Suppressor macrophage treated with lipopolysaccharide for 1 hour (primary cell): ENCODE measurements at places on chromosomes 6 and 20.

GRCh38 chr6:92043777-92044176 lies 1375.6 kb downstream of the EPHA7 start:
- no peak for DNase-seq

GRCh38 chr20:53940360-53940702 lies 130.1 kb downstream of the BCAS1 start:
- DNase-seq: no peak

DNA sequence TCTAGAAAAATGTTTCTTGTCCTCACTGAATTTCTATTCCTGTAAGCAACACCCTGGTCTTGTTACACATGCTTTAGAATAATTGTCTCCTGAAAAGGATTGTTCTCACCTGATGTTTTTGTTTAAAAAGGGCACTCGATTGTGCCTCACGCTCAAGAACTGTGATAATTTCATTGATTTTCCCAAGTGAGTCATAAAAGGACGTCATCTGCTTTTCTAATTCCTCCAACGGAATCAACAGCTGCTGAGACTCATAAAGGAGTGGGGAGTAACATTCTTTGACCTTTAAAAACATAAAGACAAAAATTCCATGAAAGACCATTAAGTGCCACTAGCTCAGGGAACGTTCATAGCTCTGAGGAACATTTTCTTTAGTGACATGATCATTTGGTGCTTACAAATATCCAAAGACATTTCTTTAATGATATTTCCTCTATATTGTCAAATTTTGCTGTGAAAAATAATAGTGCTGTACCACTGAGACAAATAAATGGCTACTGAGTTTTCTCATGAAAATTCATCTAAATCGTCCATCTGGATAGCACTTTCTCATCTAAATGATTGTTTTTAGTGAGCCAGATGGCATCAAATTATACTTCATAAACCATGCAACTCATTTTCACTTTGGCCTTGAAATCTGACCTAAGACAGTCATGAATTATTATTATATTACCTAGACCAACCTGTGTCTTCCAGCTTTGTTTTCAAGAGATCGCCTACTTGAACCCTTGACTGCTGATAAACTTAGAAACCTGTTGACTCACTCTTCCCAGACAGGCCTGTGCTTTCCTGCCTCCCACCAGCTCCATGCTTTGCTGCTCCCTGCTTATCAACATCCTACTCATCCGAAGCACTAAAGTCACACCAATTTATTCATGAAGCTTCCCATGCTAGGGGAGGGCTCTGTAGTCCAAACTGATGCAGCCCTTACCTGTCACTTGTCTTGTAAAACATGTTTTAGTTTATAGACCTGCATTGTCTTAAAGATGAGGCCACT lies 178.2 kb downstream of the SYNE1 start:
- DNase-seq: no peak

DNA sequence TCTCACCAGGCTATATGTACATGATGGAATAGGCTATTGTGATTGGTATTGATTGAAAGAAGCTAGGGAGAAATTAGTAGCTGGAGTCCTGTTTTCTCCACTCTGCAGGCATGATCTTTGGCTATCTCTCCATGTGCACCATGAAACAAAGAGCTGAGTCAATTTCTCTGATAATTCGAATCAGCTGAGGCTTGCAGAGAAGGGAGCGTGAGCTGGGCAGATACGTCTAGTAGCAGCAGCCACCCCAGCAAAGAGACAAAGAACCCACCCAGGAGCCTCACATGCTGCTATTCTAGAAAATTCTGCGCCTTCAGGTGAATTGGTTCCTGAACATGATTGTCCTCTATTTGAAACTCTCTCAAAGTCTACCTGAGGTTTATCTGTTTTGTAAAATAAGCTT lies 6.9 kb upstream of the SGK1 start:
- no peak for DNase-seq

- no peak for DNase-seq
Observed at GRCh38 chr20:48718786-48719578, 108.8 kb downstream of the PREX1 start.

DNA sequence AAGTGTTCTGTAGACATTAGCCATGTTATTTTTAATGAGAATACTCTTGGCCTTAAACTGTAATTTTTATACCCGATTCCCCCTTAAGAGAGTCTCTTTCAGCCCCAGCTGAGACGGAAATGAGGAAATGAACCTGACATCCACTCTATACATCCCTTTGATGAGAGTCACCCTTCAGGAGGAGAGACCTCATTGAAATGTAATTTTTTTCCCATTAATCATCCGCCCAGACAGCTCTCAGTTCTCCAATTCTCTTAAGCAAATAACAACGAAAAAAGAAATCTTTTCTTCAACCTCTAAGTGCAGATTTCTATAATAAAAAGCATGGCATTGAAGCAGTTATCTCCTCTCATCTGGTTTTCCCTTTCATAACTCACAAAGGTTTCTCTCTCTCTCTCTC lies 243.8 kb upstream of the PMEPA1 start:
- no peak for DNase-seq

DNA sequence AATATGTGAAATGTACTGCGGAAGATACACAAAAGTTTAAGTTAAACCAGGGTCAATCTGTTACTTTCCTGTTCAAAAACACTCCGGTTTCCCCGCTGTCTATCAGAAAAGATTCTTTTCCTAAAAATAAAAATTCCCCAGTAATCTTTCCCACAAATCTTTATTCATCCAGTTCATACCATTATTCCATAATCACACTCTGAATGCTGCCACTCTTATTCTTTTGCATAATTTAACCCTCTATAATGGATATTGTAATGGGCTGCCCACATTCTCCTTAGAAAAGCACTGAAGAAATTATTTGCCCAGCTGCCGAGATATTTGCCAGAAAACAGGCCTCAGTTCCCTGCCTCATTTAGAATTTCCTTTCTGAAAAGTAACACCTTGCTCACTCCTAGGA lies 68.6 kb downstream of the EPHA7 start:
- no peak for DNase-seq

DNA sequence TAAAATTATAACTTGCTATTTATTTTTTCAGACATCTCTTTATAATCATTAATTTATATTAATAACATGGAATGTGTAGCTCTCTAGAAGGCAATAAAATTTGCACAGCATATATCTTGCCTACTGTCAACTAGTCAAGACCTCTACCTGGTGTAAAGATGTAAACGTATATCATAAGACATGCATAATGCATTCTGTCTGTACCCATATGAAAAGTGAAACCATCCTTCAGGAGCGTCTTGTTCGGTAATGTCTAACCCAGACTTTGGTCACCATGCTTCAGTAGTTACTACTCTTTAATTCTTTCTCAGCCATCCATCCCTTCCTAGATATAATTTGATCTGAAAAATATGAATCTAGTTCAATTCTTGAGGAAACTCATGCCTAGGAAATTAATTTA lies 21.0 kb downstream of the CEP43 start:
- no peak for DNase-seq

- DNase-seq: peak; percentile 86
Observed at GRCh38 chr20:8389381-8390036, 257.4 kb downstream of the PLCB1 start.

- DNase-seq: no peak
Observed at GRCh38 chr6:79495246-79495645, 42.0 kb downstream of the LCA5 start.

GRCh38 chr6:10486215-10486614 lies 34.9 kb upstream of the GCNT2 start:
- DNase-seq: no peak

DNA sequence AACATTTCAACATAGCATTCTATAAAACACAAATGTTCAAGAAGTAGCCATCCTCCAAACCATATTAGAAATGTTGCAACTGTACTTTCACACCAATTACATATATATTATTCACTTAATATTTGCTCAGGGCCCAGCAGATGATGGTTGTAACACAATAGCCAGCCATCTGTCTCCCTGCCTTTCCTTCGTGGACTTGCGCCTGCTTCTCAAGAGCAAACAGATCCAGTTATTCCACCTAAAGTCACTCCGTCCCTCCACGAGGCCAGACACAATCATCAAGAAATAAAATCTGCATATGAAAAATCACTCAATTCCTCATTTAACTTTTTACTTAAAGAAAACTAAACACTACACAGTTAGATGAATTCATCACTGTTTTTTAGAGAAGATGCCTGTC lies 160.4 kb downstream of the RALGAPA2 start:
- DNase-seq: no peak

GRCh38 chr6:26028746-26029569 lies 58.3 kb upstream of the HFE start:
- no peak for DNase-seq

DNA sequence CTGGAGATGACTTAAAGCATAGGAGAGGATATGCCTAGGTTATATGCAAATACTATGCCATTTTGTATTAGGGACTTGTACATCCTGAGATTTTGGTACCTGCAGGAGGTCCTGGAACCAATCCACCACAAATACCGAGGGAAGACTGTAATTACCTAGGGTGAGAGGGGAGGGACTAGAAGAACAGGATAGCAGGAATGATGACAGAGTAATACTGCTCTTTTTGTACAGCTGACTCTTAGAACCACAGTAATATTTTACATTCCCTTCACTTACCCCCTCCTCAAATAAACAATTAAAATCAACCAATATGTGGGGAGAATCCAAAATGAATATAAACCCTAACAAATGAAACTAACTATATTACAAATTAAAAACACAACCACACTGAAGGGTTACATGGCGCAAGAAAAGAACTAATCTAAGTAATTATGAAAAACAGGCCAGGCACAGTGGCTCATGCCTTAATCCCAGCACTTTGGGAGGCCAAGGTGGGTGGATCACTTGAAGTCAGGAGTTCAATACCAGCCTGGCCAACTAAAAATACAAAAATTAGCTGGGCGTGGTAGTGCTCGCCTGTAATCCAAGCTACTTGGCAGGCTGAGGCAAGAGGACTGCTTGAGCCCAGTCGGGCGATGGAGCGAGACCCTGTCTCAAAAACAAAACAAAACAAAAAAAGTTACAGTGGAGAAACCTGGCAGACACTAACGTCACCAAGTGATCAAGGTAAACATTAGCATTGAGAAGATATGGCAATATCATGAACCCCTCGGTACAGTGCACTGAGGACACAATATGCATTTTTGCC lies 37.1 kb downstream of the MAP1LC3A start:
- no peak for DNase-seq

DNA sequence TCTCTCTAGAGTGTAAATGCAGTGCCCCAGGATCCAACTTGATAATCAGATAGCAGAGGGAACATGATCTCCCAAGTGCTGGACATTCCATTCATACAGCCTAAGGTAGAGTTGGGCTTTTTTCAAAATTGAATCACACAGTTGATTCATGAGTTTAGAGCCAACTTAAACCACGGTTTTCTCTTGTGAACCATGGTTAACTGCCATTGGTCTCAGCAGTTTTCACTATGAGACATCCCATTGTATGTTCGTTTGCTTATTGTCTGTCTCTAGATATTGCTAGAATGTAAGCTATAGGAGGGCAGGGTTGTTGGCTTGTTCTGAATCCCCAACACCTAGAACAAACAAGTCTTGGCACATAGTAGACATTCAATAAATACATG lies 37.2 kb upstream of the TAF8 start:
- no peak for DNase-seq

DNA sequence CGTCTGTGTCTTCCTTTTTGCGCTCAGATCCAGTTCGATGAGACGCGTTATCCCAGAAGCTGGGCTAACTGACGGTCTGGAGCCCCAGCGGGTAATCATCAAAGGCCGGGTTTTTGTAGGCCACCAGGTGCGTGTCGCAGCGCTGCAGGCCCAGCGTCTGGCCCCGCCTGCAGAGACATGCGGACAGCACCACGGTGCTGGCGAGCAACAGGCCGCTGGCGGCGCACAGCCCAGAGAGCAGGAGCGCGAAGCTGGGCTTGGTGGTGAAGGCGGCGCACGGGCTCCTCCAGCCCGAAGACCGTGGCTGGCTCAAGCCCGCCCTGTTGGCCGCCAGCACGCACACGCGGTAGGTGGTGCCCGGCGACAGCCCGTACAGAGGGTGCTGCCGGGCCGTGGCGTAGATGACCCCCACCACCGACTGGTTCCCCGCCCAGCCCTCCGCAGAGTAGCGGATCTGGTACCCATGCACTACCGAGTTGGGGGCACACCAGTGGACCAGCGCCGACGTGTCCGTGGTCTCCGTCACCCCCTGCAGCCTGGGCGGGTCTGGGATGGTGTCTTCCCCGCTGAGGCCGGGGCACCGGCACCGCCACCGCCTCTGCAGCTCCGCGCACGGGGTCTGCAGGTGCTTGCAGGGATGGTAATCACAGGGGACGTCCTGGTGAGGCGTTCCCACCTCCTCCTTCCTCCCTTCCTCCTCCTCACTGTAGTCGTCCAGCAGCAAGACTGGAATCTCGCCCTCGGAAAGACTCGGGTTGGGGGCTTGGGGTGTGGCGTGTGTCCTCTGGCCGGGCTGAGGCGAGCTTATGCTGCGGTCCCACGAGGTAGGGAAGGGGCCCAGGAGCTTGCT lies 12.7 kb downstream of the LRRN4 start:
- DNase-seq: no peak

- peak; percentile 55 for DNase-seq
Observed at GRCh38 chr6:126033696-126034095, 47.4 kb downstream of the TRMT11 start.

GRCh38 chr6:53067849-53068361 lies 2.7 kb downstream of the FBXO9 start:
- DNase-seq: peak; percentile 68

GRCh38 chr6:14450578-14450977 lies 333.0 kb downstream of the CD83 start:
- peak; percentile 64 for DNase-seq

DNA sequence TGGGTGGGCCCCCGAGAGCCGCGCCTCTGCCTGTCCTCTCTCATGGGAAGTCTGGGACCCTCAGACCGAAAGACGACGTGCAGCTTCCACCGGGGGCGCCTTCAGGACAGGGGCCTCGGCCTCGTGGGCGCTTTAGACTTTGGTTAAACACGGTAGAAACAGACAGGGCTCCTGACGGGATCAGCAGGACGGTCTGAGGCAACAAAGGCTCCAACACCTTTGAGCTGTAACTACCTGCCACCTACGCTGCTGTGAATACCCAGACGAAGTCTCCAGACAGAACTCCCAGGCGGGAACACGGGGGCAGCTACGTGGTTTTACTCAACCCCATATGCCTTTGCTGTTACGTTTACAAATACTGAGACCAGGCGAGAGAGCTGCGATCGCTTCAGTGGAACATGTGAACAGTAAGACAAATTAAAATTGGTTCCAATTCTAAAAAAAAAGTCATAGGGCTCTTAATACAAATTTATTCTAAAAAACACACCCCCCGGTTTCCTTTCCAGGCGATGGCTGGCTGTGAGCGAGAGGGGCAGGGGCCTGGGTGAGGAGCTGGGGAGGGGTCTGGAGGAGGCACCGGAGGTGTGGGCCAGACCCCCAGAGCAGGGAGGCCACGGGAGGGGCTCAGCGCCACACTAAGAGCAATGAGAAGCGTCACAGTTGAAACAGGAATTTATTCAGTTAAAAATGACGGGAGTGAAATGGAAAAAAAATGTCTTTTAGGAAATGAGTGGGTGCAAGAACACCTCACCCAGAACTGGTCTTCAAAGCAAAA lies 453.2 kb downstream of the QKI start:
- DNase-seq: no peak

DNA sequence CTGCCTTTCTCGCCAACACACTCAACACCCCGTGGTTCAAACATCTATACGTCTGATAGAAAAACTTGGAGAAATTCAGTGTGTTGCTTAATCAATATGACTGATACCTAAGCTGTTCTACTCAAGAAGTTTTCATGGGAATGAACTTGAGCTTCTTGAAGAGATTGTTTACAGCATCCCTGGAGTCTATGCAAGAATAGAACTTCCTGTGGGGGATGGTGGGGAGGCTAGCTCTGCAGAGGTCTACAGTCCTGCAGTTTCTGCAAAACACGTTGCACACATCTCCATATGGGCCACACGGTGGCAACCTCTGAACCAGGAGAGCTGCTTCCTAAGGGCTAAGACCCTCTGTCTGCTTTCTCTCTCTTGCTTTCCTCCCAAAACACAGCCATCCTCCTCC lies 32.7 kb upstream of the FANCE start:
- no peak for DNase-seq
